MCF 10A (cell line): ENCODE measurements at places on chromosomes 5 and 9. TPM values are rescaled to one million over a fixed set of nuclear protein-coding genes. Genes with fewer than 3 reads are reported as not detected.
A peak's percentile ranks its signal among the peaks of the same experiment; 100 is the strongest.

DNA sequence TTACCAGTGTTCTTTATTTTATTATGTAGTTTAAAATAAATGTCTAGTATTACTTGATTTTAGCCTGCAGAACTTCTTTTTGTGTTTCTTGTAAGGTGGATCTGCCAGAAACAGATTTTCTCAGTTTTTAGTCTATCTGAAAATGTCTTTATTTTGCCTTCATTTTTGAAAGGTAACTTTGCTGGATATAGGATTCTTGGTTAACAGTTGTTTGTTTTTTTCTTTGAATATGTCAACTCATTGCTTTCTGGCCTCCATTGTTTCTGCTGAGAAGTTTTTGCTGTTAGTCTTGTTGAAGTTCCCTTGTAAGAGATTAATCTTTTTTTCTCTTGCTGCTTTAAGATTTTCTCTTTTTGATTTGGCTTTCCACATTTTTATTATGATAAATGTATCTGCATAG lies 75.5 kb downstream of the MTREX start:
- no peak for DNase-seq

GRCh38 chr5:147169399-147169798 lies 65.4 kb upstream of the STK32A start:
- DNase-seq, result peak; percentile 29

DNA sequence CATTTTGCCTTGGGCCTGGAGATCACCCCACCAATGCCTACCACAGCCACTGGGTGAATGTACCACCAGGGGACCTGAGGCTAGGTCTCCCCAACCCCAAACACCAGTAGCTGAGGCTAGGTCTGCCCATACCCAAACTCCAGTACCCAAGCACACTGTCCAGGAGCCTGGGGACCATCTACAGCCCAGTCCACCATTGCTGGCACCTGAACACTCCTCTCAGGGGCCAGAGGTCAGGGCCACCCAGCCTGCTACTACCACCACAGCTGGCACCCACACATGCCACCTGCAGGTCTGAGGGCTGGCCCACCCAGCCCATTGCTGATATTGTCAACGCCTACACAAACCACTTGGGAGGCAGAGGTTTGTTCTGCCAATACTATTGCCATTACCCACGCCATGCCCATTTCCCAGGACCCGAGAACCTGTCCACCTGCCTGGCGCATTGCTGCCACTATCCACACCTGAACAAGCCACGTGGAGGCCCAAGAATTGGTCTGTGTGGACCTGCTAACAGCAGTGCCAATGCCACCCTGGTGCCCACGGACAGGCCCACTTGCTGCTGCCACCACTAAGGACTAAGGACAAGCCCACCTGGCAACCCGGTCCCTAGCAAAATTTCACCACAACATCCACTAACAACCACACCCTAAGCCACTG lies 59.2 kb downstream of the ZDHHC21 start:
- DNase-seq, result no peak

DNA sequence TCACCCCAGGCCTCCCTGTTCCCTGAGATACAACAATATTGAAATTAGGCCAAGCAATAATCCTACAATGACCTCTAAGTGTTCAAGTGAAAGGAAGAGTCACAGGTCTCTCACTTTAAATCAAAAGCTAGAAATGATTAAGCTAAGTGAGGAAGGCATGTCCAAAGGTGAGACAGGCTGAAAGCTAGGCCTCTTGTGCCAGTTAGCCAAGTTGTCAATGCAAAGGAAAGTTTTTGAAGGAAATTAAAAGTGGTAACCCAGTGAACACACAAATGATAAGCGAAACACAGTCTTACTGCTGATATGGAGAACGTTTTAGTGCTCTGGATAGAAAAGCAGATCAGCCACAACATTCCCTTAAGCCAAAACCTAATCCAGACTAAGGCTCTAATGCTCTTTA lies 39.8 kb downstream of the PTAR1 start:
- no peak for DNase-seq

MLANA gene
- total RNA-seq, result not detected in 2 replicates

- DNase-seq, result no peak
Observed at GRCh38 chr9:124733964-124734740, 37.0 kb downstream of the NR6A1 start.

DNA sequence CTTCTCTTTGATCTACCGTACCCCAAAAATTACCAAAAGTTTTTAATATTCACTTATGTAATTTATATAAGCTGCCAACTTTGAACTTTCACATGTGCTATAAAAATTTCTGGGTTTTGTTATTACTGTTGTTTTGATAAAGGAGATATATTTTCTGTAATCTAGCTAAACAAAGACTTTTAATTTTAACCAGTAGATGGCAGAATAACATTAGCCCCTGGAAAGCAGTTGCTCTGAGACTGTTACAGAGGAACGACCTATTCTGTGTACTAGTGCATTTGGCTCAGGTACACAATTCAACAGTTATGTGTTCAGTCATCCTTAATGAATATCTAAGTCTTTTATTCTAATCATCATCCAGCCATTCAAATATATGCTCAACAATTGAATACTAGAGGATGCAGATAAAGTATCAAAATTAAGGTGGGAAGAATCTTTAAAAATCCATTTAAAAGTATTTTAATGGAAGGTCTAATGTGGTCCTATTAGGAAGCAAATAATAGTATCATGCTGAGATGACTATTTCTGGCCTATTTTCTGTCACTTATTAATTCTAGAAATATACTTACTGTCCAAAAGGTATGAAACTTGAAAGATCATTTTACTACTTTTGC lies 8.6 kb downstream of the KLHL9 start:
- DNase-seq, result peak; percentile 30
